ENCODE measurements at places on chromosomes 5 and 9.

DNA sequence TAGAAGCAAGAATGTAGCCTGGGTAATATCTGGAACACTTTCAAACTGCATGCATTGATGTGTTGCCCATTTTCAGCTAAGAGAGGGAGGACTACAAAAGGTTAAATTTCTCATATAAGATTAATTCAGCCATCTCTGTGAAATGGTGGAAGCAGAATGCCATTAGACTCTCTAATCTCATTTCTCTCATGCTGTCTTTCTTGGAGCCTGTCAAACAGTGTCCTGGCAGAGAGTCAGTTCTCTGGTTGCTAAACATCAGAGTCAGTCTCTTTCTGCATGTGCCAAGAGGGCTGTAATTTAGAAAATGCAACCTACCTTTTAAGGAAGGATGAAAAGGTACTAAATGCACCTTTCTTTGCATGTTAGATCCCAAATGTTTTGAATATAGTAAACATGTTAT lies 910 bp upstream of the GARNL3 start:
- DNase-seq, result no peak

DNA sequence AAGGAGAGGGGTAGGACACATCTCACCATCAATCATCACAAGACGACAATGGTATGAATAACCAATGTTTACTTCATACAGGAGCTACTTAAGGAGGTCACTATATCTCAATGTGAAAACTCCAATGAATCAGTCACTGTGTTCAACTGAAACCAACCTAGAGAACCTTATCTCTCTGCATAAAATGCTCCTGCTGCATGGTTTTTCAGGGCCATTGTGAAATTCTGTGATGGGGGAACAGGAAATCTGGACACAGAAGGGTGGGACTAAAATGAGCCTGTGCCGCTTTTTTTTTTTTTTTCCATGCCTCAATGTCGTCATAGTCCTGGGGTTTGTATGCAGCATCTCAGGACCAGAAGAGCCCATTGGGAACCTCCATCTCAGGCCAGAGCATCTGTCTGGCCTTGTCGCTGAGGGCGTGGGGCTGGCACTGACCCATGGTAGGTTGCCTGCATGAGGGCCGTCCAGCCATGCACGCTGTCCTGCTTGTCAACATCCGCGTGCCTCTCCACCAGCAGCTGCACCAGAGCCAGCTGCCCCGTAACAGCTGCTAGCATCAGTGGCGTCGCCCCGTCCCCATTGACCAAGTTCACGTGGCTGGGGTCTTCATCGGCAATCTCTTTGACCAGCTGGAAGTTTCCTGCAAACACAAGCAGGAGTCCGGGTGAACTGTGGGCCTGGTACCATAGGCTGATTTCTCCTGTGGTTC lies 12.7 kb downstream of the ANKS6 start:
- DNase-seq, result no peak

GRCh38 chr9:128495296-128495695 lies 9.2 kb upstream of the GLE1 start:
- no peak for DNase-seq

- DNase-seq, result no peak
Observed at GRCh38 chr5:151451626-151452520, 4.5 kb downstream of the SLC36A1 start.

DNA sequence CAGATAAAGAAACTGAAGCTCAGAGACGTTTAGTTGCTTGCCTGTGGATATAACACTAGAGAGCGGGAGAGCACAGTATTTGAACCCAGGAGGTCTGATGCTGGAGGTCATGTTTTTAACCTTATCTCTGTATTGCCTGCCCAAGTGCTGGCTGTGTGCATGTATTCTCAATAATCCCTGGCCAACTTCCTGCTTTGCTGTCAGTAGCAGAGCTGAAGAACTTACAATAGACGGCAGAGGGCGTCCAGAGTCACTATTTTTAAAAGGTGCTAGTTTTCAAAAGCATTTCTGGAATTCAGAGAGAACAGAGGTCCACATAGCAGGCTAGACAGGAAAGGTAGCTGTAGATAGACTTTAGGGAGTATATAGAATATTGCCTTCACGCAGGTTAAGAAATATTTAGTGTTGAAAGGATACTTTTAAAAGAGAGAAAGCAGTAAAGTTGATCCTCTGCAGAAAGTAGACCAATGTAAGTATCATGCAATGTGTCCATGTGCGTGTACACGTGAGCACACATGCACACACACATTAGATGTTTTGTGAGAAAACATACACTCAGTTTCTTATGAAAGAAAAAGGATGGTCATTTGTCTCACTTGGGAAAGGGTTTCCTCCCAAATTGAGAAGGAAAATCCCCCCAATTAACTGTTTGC lies 46.3 kb downstream of the PTCD2 start:
- DNase-seq, result peak; percentile 48

DNA sequence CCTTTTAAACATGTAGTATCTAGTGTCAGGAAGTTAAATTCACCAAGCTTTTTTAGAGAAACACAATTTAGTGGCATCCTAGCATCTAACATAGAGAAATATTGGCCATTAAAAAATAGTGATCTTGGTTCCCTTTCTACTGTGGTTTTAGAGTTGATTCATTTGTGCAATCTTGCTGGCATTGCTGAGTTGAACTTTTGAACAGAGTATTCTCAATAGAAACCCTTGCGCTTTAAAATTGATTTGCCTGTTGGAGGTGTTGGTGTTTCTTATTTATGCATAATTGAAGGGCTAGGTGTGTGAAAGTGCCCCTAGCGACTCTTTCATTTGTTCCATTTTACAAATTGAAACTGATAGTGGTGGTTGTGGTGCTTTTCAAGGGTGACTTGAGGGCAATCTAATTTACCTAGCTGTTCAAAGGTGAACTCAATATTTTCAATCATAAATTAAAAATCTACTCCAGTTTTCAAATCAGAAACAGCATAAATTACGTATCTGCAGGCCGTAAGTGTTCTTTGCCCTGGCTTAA lies 73.0 kb upstream of the MPDZ start:
- DNase-seq, result no peak

- peak; percentile 95 for DNase-seq
Observed at GRCh38 chr5:175689147-175689991, 31.5 kb downstream of the HRH2 start.

DNA sequence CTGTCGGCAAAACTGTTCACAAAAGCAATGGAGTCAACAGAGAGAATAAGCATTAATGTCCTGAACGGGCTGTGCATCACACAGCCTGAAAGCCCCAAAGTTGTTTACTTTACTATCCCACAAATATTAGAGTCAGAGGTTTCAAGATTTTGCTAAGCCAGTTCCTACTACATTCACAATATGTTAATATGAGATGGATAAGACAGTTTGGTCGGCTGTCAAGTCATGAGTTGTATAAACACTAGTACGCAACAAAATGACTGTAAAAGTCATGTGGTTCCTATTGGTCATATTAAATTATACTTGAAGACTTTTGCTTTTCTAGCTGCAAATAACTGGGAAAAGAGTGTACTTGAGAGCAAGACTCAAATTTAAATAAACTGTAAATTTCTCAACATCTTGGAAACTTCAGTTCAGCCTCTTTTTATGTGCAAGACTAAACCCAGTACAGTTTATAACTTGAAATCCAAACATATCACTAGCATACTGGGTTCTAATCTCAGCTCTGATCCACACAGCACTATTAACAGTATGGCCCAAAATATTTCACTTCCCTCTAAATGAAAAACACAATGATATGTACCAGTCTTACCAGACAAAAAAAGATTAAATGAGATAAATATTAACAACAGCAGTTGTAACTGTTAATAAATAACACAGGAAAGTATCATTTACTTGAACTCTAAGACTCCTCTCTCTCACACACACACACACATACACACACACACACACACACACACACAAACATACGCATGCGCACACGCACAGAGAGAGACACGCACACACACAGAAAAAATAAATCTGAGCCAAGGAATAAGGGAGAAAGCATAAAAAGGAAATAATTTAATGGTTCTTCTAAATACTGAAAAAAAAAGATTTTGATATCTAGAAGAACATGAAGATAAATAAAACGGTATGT lies 33.1 kb downstream of the FANCC start:
- DNase-seq, result peak; percentile 20

DNA sequence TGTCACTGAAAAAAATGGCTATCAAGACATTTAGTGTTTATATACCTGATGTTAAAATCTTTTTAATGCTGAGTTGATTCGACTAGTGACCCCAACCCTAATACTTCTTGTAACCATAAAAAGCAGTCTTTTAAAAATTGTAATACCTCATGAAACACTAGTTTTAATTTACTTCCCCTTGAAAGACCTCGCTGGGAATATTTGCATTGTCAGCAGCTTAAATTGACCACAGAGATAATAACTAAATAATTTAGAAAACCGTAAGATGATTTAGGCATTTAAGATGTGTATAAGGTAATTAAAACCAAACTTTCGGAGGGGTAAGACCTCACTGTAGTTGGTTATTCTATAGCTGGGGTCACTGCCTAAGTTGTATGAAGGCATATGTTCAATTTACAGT lies 89.8 kb downstream of the FGF10 start:
- DNase-seq, result no peak

GRCh38 chr5:64161420-64161819 lies 4.2 kb upstream of the RNF180 start:
- DNase-seq, result no peak

GRCh38 chr5:179237770-179238627 lies 107.3 kb downstream of the ADAMTS2 start:
- no peak for DNase-seq

- no peak for DNase-seq
Observed at GRCh38 chr5:143023411-143024096, 253.4 kb downstream of the ARHGAP26 start.

DNA sequence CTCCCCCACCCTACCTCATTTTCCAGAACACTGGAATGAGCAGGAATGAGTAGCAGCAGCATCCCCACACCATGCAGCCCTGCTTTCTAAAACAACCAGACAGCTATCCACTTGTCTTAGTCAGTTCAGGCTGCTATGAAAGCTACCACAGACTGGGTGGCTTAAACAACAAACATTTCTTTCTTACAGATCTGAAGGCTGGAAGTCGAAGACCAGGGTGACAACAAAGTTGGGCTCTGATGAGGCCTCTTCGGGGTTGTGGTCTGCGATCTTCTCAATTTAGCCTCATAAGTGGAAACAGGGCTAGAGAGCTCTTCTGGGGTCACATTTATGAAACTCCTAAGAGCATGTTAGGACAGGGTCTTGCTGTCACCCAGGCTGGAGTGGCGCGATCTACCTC lies 38.9 kb downstream of the LPAR1 start:
- no peak for DNase-seq

- DNase-seq, result no peak
Observed at GRCh38 chr5:86797677-86798076, 179.9 kb downstream of the COX7C start.

- no peak for DNase-seq
Observed at GRCh38 chr5:36882250-36882649, 5.7 kb downstream of the NIPBL start.

DNA sequence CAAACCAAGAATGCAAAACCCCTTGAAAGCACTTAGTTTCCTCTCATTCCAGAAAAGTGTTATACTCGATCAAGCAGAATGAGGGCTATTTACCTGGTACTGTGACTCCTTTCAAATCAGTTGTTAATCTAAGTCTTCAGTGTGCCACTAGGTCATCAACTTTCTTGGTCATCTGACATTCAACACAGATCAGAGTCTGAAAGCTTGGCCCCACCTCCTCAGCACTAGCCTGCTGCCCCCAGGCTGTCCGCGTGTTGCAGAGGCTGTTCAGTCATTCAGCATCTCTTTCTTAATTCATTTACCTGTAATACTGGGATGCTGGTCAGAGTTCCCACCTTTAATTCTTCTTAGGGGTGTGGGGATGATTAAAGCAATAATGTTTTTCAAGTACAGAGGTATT lies 28.5 kb downstream of the ENC1 start:
- DNase-seq, result no peak

GRCh38 chr9:131087354-131087893 lies 8.9 kb upstream of the AIF1L start:
- DNase-seq, result no peak

DNA sequence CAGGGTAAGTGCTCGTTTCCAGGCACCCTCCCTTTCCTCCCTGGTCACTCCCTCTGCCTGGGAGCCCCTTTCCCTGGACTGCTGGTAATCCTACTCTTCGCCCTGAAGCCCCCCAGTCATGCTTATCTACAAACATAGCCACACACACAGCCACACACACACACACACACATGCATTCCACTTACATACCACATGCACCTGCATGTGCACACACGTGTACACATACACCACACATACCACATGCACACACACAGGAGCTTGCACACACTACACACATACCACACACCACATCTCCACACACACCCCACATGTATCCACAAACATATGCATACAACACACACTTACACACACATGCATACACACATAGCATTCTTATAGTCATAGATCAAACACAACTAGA lies 358.5 kb downstream of the GADD45G start:
- DNase-seq, result no peak

DNA sequence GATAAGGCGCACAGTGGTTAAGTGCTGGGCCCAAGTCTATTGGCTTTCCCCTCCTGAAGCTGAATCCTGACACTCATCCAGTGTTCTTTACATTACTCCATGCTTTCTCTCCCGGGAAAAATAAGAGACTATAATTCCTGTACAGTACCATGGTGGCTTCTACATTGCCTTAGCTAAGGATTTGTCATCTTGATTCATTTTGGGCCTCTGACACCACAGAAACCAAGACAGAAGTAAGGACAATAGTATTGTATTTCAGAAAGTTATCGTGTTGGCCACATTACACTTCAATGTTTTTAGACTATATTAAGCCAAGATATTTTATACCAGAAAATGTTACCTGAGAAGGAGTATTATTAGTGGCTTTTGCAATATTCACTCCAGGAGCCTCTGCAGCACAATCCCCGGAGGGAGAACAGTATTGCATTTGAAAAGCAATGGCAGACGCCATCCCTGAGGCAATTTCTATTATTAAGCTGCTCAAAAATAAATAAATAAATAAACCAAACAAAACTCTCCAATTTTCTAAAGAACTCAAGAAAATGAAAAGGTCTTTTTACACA lies 267.9 kb downstream of the ENC1 start:
- DNase-seq, result no peak

DNA sequence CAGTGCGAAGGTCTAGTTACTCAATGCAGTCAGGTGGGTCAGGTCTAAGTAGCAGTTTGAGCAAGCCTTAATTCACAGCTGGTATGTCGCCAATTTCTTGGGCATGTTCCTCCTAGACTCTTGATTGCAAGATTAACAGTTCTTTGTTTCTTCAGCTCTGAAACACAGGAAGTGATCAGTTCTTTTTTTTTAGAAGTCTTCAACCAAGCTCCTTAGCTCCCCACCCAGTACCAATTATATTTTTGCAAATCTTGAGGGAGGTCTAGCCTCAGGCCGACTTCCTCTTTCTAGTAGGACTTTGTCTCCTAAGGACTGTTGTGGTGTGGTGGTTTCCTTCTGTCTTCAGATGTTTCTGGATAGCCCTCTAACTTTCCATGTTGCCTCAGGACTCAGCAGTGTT lies 2054.2 kb downstream of the MAT2B start:
- DNase-seq, result no peak

DNA sequence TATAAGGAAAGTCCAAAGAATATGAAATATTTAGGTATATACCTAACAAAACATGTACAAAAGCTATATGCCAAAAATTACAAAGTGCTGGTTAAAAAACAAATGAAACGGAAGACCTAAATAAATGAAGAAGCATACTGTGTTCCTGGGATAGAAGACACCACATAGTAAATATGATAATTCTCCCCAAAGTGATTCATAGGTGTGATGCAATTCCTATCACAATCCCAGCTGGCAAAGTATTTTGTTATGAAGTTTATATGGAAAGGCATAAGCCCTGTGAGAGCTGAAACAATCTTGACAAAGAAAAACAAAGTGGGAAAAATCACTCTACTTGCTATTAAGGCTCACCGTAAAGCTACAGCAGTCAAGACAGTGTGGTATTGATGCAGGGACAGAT lies 2.6 kb upstream of the SMIM23 start:
- DNase-seq, result peak; percentile 18

- DNase-seq, result no peak
Observed at GRCh38 chr5:143592648-143593047, 189.2 kb upstream of the NR3C1 start.

All from AG09309 (cell line).